NCI-H1694 (cell line): ENCODE measurements at places on chromosomes 12 and 14.

- DNase-seq, result no peak
Observed at GRCh38 chr12:117885211-117885610, 83.6 kb downstream of the KSR2 start.

- no peak for DNase-seq
Observed at GRCh38 chr12:91044586-91044985, 13.2 kb downstream of the KERA start.

DNA sequence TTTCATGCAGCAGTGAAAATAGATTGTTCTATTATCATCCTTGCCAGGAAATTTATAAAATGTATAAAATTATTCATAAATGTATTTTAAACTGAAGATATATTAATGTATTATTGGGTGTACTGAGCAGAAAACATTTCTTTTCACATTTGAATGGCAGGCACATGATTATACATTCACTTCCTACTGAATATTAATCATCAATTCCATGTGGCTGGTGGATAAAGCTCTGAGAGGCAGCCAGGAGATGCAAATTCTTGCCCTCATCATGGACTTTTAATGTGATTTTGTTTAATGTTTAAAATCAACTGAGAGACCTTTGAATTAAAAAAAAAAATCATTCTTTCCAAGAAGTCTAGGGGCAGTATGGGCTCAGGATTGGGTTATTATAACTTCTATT lies 40.8 kb downstream of the ANO6 start:
- DNase-seq, result no peak

- DNase-seq, result no peak
Observed at GRCh38 chr14:22460461-22461195, 128.4 kb downstream of the DAD1 start.

GRCh38 chr12:56389412-56389811 lies 26.8 kb upstream of the APOF start:
- DNase-seq, result no peak

GRCh38 chr12:82440885-82441284 lies 82.6 kb downstream of the METTL25 start:
- DNase-seq, result no peak

GRCh38 chr12:127431594-127431993 lies 835.4 kb upstream of the TMEM132C start:
- no peak for DNase-seq

DNA sequence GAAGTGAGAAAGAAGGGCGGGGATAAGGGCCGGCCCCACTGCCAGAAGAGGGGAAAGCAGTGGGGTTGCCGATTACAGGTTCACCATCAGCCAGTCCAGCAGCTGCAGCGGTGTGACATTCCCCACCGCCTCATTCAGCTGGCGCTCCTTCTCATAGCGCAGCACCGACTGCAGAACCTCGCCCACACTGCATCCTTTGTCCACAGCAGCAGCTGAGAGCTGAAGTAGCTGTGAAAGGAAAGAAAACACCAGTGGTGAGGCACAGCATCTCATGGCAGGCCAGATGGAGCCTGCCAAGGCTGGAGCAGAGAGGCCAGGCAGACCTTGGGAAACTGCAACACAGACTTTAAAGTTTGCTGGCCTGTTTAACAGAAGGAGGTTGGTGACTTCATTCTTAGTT lies 33.2 kb downstream of the AKAP3 start:
- no peak for DNase-seq

DNA sequence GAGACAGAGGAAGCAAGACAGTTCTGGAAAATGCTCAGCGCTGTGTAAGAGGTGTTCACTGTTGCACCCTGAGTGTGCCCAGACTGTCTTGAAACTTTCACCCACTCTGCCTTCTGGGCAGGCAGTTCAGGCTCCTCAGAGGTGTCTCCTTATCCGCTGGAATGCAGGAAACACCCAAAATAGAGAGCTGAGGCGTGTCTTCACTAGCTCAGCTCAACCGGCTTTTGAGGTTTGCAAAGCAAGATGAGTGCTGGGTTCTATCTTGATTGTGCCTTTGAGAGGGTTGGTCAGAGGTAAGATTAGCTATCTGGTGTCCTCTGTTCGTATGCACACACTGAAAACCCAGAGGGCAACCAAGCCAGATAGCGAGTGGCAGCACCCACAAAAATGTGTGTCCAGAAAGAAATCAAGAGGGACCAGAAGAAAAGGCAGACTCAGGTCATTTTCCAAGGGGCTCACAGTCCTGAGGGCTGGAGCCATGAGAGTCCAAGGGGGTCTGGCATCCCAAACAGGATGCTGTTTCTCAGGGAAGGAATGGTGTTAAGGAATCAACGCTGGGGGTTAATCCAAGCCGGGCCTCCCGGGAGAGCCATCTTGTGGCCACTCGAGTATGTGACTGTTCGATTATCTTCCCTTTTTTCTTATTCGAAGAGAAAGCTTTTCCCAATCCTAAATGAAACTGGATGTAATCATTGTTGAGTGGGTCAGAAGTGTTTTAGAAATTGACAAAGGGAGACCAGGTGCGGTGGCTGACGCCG lies 47.1 kb downstream of the TBX3 start:
- no peak for DNase-seq

DNA sequence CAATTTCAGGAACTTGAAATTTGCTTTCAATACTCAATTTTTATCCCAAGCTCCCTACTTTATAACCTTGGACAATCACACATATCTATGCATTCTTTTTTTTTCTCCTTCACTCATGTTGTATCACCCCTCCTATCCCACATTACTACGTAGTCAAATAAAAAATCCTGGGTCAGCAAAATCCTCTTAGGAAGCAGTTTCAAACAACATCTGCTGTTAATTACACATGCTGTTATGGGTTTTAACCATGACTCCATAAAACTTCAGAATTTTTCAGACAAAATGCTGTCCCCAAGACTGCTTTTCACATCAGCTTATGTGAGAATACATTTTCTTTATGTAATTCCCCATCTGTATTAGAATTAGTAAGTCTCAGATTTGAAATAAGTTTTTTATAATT lies 61.7 kb downstream of the LRFN5 start:
- peak; percentile 89 for DNase-seq

DNA sequence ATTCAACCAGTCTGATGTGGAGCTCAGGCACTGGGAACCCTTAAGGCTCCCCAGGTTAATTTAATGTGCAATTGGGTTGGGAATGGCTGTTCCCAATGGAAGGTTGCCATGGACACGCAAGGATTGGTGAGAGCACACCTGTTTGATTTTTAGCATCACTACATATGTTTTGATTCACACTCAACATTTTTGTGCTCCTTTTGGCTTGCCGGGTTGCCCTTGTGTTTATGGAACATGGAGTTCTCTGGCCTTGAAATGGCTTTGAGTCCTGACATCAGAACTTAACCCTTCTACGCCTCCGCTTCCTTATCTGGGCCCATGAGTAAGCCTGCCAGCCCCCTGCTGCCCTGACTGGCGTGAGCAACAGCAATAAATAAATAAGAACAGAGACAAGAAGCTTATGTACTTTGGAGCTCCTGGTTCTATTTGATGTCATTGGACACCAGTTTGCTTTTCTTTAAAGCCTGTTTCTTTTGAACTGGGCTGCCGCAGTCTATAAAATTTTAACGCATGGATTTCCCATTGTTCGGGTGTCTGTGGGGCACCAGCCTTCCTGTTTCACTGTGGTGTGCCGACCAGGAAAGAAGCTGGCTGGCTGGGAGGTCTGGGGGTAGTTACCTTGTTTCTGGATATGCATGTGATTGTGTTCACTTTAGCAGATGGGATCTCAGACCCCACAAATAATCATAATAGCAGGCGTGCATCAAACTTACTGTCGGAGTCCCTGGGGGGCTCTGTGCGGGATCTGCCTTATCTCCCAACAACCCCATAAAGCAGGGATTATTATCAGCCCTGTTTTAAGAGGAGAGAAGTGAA lies 27.8 kb downstream of the TBX3 start:
- no peak for DNase-seq

DNA sequence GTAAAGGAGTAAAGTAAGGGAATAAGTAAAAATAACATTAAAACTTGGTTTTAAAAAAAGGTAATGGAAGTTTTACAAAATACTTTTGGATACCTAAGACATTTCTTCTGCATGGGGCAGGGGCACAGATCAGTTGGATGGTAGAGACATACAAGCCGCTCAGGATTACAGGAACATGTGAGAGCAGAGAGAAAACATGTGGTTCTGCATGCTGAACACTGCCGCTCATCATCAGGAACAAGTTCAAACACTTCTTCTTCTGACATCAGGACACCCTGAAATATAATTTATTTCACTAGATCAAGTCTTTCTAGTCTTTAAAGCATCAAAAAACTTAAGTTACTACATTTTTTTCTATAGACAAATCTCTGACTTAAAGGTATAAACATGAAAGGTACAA lies 60.9 kb upstream of the SLC6A13 start:
- no peak for DNase-seq

DNA sequence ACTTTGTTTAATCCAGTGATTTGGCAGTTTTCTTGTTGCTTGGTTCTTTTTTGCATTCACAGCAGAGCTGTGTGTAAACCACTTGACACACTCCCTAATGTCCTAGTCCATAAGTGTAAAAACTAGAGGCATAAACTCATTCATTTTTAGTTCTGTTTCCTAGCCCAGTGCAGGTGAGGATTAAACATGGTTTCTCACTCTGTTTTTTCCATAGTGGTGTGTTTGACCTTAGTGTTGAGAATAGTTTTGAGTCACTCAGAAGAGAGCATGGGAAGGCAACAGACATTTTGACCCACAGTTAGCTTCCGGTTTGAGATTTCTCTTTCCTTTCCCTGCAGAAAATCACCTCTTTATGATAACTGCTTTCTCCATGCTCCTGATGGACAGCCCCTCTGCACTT lies 24.2 kb upstream of the GALNT16 start:
- DNase-seq, result no peak

GRCh38 chr12:43766291-43766690 lies 7.5 kb downstream of the IRAK4 start:
- DNase-seq, result no peak

GRCh38 chr14:26527095-26527494 lies 70.7 kb downstream of the NOVA1 start:
- DNase-seq, result no peak

GRCh38 chr12:131917139-131917710 lies 11.9 kb upstream of the PUS1 start:
- no peak for DNase-seq

DNA sequence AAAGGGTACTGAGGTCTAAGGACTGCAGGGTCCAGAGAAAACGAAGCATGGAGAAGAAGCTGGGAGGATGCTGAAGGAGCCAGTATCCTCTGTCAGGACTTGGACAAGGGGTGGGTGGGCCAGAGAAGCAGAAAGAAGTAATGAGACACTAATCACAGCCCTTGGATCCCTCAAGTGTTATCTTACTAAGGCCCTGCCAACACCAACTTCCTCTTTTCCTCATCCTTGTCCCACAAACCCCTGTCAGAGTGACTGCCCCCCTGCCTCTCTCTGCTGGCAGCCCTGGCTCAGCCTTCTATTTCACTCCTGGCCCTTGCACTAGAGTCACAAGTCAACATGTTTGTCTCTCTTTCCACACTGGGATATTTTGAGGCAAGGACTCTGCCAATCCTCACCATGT lies 3.8 kb upstream of the ASIC1 start:
- DNase-seq, result no peak

- no peak for DNase-seq
Observed at GRCh38 chr14:74364271-74364880, 16.1 kb downstream of the VRTN start.

DNA sequence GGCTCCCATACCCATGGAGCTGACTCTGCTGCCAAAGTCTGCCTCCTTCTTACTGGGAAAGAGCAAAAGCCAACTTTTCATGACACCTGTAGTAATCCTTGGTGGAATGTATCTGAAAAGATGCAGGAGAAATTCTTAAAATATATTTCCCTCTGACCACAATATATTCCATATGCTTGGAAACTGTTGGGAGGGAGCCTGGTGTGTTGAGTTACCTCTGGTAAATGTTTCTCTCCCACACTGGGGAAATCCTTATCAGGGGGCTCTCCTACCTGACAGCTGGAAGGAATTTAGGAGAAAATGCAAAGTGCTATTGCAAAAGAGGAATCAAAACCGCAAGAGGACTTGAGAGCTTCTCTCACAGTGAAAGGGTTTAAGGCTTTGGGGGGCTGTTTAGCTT lies 139.4 kb downstream of the TBX5 start:
- DNase-seq, result no peak

- no peak for DNase-seq
Observed at GRCh38 chr12:10739157-10740118, 16.3 kb upstream of the YBX3 start.

DNA sequence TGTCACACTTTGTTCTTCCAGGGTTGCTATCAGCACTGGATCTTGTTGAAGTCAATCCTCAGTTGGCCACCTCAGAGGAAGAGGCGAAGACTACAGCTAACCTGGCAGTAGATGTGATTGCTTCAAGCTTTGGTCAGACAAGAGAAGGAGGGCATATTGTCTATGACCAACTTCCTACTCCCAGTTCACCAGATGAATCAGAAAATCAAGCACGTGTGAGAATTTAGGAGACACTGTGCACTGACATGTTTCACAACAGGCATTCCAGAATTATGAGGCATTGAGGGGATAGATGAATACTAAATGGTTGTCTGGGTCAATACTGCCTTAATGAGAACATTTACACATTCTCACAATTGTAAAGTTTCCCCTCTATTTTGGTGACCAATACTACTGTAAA lies 23.7 kb downstream of the VTI1B start:
- DNase-seq, result no peak

DNA sequence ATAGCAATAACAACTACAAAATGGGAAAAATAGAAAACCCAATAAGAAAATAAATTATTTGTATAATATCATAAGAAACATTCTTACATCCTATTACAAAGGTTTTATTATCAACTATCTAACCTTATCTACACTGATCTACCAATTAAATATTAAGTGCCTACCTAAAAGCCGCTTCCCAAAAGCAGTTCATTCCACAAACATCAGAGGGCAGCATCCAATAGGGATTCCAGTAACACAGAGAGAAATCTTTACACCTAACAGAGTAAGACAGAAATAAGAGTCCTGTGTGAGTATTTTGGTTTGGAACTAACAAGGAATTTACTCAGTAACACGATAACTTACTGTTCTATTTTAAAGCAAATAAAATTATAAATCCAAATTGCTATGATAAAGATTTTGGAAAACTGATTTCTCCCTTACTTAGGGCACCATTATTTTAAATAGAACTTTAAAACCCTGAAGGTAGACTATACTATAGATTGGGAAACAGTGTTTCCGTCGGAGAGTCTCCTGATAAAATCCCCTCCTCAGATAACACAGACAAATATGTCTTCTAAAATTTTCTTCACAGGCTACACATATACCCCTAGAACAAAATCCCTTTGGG lies 15.0 kb downstream of the GXYLT1 start:
- peak; percentile 46 for DNase-seq

DNA sequence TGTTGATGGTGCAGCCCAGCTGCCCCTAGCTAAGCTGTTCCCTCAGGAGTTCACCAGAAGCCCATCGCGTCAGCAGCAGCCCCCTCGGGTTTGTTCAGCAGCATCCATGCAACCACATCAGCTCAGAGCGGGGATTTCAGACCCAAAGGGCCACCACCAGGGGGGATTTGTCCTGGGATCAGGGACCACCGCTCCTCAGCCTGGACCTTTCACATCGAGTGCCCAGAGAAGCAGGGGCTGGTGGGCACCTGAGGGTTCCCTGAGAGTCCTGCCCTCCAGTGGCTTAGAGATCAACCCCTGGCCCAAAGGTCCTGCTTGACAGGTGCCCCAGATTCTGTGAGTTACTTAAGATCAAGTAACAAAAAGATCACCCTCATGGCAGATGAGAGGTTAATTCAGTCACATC lies 65.9 kb upstream of the C14orf180 start:
- DNase-seq, result no peak

GRCh38 chr12:75969768-75970167 lies 61.8 kb downstream of the PHLDA1 start:
- DNase-seq, result no peak

GRCh38 chr12:58086006-58086405 lies 144.6 kb downstream of the ATP23 start:
- DNase-seq, result no peak
